Stimulated activated CD4-positive, alpha-beta T cell treated with anti-CD3 and anti-CD28 coated beads, Interleukin-1b, Interleukin-23, amount 100 ng/mL, for 1 hour (primary cell): ENCODE measurements at places on chromosomes 3 and 15.

GRCh38 chr3:122033023-122033422 lies 11.0 kb upstream of the ILDR1 start:
- no peak for DNase-seq

DNA sequence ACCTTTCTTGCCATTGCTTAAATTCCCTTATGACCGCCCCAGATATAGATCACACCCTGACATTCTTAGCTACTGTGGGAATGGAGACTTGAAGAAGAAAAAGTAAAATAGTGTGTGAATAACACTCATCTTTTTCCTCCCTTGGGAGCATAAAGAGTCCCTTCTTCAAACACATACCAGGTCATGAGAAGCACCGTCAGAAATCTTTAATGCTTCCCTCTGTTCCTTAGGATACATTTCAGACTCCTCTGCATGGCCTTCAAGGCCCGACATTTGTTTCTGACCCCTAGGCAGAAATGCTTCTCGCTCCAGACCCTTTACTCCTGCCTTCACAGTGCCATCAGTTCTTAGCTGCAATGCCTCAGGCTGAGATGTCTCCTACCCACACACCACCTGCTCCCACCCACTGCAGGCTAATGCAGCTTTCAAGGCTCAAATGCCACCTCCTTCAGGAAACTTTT lies 143.8 kb upstream of the IL12A start:
- DNase-seq: no peak

DNA sequence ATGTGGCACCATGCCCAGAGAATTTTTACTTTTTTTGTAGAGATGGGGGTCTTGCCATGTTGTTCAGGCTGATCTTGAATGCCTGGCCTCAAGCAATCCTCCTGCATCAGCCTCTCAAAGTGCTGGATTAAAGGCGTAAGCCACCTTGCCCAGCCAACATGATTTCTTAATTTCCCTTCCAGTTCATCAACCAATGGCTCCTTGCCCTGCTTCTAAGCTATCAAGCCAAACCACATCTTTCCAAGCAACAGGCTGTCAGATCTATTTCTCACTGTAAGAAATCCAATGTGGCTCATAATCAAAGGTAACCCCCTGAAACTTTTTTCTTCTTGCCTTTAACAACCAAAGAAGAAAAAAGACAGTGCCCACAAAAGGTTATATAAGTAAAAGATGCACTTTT lies 204.2 kb upstream of the ICE2 start:
- DNase-seq: no peak

GRCh38 chr15:71480556-71480955 lies 329.8 kb upstream of the NR2E3 start:
- DNase-seq: no peak

DNA sequence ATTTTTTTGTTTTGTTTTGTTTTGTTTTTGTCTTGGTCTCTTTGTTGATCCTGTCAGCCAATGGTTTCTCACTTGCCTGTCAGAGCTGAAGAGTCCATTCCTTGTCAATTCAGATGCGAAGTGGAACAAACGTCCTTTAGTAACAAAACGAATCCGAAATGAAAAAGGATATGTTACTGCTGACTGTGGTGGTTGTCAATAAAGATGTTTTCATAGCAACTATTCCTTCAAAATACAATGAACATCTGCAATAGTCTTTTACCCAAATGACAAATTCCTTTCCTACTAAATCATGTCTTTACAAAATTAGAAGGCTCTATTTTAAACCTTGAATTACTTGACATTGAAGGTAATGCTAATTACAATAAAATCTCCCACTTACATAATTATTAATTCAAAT lies 134.7 kb downstream of the SERPINI1 start:
- DNase-seq: no peak

- no peak for DNase-seq
Observed at GRCh38 chr3:155391551-155391958, 98.1 kb upstream of the STRIT1 start.

- no peak for DNase-seq
Observed at GRCh38 chr15:50127255-50127777, 8.3 kb upstream of the ATP8B4 start.

DNA sequence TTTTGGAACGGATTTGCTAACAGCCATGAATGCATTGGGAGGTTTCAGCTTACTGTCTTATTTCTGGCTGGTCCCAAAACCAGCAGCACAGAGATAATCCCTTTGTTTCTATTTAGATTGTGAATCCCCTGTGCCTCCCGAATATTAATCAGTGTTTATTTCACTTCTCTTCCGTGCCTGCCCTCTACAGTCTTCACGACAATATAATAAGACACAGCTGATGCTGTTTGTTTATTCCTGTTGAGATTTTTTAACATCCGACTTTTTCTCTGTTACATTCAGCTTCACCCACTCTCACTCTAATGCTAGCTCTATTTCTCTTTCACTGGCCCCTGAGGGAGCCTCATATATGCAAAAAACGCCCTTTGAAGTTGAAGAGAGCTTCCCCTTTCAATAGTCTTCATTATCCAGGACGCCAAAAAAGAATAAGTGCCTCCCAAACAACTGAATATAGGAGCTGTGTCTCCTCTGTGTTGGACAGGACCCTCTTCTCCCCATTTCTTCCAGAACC lies 995.3 kb downstream of the ROBO2 start:
- DNase-seq: no peak

- DNase-seq: no peak
Observed at GRCh38 chr3:43005981-43006380, 26.9 kb downstream of the GASK1A start.

DNA sequence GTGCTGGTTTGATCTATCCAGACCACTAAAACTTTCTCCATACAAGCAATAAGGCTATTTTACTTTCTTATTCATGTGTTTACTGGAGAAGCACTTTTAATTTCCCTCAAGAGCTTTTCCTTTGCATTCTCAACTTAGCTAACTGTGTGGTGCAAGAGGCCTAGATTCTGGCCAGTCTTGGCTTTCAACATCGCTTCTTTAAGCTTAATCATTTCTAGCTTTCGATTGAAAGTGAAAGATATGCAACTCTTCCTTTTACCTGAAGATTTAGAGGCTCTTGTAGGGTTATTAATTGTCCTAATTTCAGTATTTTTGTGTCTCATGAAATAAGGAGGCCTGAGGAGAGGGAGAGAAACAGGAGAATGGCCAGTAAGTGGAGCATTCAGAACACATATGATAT lies 234.8 kb upstream of the GADL1 start:
- DNase-seq: no peak

GRCh38 chr15:90213818-90214204 lies 12.7 kb downstream of the SEMA4B start:
- no peak for DNase-seq

DNA sequence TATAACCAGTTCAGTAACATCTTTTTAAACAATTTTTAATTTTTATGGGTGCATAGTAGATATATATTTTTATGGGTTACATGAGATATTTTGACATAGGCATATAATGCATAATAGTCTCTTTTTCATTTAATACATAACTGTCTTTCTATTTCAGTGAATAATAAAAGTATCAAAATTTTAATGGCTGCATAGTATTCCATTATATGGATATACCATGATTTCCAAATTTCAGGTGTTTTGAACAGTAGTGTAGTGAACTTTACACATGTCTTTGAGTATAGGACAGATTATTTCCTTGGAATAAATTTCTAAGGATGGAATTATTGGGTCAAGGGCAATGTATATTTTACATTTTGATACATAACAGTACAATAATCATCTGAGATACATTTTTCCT lies 10.7 kb downstream of the WHAMM start:
- no peak for DNase-seq

- DNase-seq: no peak
Observed at GRCh38 chr3:15638891-15639262, 37.3 kb downstream of the BTD start.

GRCh38 chr15:41492597-41493204 lies 973 bp upstream of the ITPKA start:
- DNase-seq: no peak

DNA sequence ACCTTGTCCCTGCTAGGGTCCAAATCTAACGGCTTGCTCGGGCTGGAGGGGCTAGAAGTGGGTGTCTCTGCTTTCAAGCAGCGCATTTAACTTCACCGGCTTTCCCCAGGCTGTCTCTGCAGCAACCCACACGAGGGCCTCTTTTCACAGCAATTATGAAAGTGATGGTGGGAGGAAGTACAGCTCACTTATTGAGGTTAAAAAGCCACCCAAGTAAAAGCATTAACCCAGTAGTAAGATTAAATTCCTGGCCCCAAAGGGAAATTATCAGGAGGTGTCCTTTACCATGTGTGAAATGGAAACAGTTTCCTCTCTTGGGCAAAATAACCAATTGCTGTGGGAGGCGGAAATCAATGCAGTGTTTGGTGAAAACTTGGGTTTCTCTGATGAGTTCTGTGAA lies 41.1 kb downstream of the NGRN start:
- no peak for DNase-seq

GRCh38 chr15:37041836-37042235 lies 58.5 kb downstream of the MEIS2 start:
- no peak for DNase-seq

GRCh38 chr3:9779721-9780457 lies 10.1 kb upstream of the CAMK1 start:
- DNase-seq: no peak

DNA sequence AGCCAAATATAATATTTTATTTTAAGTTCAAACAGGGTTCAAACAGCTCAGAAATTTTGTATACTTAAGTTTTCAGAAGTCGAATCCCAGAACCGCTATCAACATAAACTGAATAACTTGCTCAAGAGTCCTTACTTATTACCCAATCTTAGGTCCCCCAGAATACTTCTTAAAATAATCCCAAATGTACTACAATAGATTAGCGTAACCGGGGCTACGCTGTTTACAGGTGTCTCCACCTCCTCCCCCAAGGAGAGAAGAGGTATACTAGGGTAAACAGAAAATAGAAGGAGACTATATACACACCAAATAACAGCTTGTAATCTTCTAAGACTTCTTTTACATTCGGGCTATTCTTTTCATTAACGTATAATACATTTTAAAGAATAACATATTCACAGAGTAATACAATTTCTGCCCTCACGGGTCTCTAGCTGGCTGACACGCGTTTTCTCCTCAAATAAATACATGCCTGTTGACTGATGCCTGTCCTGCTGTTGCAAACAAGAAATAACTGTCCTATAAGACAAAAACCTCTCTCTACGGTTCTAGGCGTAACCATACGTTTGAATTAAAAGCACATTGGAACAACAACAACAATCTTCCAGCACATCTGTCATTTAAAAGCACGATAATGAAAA lies 1.3 kb downstream of the DENND4A start:
- DNase-seq: no peak

DNA sequence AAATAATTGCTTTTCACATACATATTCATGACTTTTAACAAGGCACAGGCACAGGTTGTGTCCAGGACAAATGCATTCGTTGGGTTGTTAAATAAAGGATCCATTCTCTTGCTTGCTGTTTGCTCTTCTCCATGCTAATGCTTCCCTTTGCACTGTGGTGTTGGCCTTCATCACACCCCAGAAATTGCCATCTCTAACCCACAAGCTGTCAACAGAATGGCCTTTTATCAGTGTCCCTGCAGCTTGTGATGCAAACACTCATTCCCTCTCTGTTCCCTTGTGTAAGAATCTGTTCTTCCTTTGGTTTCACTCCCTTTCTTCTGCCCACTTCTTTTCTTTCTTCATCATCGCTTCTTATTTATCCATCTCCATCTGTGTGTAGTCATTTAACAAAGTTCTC lies 72.2 kb downstream of the SLC7A14 start:
- no peak for DNase-seq

DNA sequence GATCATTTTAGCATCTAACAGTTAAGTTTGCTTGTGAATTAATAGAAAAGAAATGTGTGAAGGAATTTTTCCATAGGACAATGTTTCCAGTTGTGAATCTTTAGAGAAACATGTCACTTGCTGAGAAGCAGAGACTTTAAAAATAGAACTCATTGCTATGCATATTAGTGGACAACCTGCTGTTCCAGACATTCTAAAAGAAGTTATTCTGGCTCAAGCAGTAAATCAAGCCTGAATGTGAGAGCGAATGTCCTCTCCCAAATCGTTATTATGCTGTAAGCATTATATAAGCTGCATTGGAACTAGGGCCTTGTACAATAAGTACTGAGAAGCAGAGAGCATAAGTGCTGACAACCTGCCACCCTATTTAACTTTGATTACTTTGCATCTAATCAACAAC lies 990.9 kb downstream of the PLOD2 start:
- no peak for DNase-seq

DNA sequence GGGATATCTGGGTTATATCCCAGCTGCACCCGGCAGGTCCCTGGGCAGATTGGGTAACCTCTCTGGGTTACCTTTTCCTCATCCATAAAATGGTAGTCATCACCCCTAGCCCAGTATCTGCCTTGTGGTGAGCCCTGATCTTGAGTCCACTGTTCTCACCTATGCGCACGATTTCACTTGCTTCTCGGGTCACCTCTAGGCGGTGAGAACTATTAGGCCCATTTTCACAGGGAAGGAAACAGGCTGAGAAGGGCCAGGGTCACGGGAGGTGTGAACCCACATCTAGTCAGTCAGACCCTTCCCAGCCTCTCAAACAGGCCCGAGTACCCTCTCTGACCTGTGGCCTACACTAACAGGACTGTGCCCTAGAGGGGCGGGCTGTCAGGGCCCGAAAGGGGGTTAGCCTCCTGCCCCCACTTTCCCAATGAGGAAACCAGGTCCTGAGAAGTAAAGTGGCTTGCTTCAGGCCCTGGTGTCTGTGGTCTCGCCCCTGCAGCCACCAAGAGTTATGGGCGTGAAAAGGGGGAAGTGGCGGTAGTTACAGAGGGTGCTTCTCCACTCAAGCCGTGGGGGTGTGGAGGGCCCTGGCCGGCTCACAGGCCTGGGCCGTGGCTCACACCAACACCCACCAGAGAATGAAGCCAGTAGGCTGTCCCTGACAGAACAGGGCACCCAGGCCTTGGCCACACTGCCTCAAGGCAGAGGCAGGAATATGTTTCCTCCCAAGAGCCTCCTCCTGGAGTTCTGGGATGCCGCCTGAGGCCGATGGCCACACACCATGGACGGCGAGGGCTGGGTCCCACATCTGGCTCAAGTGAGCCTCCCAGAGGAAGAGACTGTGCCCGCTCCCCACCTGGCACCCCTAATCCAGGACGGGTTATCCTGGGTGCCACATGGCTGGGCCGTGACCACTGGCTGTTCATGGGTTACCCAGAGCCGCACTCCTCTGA lies 19.5 kb downstream of the PSTPIP1 start:
- DNase-seq: no peak

- DNase-seq: no peak
Observed at GRCh38 chr3:131526801-131527347, 24.1 kb upstream of the MRPL3 start.

- DNase-seq: no peak
Observed at GRCh38 chr3:59374091-59374817, 324.4 kb upstream of the CFAP20DC start.

GRCh38 chr3:109803274-109803673 lies 465.9 kb upstream of the DPPA4 start:
- DNase-seq: no peak
